ENCODE measurements at places on chromosomes 4 and X. TPM values are rescaled to one million over a fixed set of nuclear protein-coding genes. Genes with fewer than 3 reads are reported as not detected.

DNA sequence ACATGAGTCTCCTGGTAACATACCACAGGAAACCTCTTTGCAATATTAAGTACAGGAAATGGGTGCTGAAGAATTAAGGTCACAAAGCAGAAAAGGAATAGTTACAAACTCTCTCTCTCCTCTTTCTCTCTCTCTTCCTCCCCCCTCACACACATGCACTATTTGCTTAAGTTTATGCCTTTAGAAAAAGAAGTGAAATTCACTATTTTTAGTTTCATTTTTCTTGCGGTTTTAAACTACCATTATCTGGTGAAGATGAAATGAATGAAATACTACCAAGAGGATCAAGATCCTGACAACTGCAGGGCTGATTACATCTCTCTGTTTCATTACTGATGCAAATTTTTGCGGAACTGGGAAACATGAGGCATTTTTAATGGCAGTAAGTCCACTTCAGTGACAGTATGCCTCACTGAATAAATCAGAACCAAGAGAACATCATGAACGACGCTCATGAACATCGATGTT is 64.3 kb upstream of the FTHL17 start:
- no peak for DNase-seq

DNA sequence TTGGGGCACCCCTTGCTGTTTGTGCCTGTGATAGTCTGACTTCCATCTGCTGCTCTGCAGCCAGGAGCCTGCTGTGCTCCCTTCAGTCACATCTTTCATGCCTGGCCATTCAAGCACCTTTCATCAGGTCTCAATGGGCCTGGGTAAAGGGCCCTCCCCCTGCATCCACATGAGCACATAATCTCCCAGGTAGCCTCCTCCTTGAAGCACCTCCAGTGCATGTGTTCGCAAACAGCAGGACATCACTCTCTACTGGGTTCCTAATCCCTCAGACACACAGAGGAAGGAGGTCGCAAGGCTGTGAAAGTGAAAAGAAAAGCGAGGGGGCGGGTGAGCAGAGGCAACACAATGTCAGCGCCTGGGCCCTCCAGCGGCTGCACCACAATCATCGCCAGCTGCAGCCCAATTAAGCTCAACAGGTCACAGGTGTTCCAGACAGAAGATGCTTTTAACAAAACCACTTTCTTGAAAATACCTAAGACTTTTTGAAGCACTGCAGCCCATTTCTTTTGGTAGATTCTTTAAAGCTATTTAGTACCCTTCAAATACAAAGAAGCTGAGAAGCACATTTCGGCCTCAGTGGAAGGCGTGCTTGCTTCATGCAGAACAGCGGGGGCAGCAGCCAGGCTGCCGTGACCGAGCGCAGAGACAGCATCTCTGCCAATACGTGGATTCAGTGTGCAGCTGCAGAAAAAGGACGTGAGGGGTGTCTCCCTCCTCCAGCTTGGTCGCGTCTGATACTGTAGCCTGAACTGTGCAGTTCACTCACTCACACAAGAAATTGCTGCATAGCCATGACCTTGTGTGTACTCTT is 92.2 kb upstream of the SPRY1 start:
- no peak for DNase-seq

The PDGFC gene
- 59.7 TPM for total RNA-seq

DNA sequence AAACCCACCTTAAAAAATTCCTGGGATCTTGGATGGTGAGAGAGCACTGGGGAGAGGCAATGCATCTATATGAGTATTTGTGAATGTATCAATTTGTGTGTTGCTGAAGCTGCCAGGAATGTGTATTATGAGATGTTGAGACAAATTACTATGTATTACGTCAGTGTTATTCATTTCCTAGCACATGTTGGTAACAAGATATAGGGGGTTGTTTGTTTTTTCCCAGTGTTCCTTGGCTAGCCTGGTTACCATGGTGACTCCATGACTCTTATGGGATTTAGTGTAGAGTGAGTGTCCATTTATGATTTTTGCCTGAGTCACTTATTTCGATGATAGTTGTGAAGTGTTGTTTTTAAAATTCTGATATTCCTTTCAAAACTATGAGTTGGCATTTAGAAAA is 65.6 kb downstream of the RAB40A start:
- no peak for DNase-seq

- DNase-seq, result no peak
Observed at GRCh38 chr4:4321951-4322688, 32.1 kb downstream of the ZBTB49 start.

The ZNF732 gene
- total RNA-seq, result 0.66 TPM

GRCh38 chr4:182644683-182645050 is 272.5 kb downstream of the DCTD start:
- DNase-seq, result no peak

DNA sequence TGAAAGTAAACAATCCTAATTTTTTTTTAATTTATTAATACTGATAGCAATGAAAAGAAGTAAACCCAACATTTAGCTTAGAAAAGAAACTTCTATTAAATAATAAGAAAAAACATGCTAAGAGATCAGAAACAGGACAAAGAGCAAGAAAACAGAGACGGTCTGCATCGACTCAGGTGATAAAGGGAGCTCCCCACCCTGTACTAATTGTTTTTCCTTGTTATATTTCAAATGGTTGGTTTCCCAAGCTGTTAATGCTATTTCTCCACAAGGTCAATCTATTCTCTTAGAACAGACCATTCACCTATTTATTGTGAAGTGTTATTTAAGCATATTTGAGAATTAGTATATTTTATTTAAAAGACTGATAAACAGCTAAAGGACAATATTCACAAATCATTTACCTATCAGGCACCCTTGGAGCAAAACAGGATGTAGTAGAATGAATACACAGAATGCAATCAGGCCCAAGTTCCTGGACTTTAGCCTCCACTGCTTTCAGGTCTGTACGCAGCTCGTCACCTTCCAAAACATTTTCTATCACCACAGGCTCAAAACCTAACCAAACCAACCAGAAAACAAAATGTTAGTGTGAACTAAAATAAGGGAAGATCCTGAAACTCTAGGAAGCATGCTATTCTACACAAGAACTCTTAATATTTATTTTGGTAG is 5.5 kb downstream of the SEPSECS start:
- DNase-seq, result no peak

The HGFAC gene
- not detected for total RNA-seq

DNA sequence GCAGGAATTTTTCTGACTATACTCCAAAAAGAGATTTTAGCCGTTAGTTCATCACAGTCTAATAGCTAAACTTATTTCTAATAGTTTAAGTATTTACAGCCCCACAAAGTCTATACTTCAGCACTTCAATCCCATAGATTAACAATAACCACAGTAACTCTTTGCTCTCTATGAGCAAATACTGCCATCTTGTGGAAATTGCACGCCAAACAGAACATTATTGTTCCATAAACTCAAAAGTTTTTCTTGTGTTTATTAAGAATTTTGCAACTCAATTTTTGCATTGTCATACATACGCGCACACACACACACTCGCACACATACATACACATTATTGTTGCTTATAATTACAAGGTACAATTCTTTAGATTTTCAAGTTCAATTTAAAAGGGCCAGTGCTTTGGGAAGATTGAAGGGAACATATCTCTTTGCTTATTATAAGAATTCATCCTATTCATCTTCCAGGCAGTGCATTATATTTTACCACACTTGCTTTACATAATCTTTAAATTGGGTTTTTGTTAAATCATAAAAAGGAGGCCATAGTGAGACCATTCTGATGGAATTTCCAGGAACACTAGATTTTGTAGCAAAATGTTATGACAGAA is 63.8 kb upstream of the ATOH1 start:
- no peak for DNase-seq

GRCh38 chr4:75786938-75787337 is 62.6 kb downstream of the USO1 start:
- no peak for DNase-seq

The HSPA4L gene
- total RNA-seq, result 14.5 TPM

The ARX gene
- not detected for total RNA-seq

DNA sequence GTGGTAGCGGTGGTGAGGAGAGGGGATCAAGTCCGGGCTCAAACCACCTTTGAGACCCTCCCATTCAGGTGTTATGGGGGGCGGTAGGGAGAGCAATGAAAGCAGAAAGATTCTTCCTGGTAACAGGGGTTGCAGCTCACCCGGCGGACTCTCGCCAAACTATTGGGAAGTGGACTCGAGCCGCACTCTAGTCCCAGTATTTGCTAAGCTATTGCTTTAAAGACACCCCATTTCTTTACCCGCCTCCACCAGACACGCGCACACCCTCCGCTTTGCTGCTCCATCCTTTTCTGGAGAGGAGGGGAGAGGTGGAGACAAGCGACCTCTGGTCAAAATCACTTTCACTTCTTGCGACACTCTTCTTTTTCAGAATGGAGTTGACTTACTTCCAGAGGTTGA is 625 bp upstream of the GABRA4 start:
- DNase-seq, result no peak

DNA sequence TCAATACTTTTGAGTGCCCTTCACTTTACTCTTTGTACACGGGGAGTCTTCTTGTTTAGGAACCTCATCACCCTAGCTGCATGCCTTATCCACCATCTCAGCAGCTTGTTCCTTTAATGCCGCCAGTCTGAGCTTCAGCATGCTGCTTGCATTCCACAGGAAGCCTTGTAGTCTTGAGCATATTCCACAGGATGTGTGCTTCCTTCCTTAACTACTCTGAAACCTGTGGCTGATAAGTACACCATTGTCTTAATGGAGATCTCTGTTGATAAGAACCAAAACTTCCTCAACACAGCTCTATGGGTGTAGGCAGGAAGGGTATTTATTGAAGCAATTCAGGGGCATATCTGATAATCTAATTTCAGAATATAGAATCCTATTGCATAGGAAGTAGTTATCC is 24.4 kb upstream of the CCNI start:
- no peak for DNase-seq

- no peak for DNase-seq
Observed at GRCh38 chr4:52103319-52103718, 52.2 kb downstream of the SPATA18 start.

The CFAP47 gene
- under 0.01 TPM for total RNA-seq

The DCAF8L2 gene
- not detected for total RNA-seq

DNA sequence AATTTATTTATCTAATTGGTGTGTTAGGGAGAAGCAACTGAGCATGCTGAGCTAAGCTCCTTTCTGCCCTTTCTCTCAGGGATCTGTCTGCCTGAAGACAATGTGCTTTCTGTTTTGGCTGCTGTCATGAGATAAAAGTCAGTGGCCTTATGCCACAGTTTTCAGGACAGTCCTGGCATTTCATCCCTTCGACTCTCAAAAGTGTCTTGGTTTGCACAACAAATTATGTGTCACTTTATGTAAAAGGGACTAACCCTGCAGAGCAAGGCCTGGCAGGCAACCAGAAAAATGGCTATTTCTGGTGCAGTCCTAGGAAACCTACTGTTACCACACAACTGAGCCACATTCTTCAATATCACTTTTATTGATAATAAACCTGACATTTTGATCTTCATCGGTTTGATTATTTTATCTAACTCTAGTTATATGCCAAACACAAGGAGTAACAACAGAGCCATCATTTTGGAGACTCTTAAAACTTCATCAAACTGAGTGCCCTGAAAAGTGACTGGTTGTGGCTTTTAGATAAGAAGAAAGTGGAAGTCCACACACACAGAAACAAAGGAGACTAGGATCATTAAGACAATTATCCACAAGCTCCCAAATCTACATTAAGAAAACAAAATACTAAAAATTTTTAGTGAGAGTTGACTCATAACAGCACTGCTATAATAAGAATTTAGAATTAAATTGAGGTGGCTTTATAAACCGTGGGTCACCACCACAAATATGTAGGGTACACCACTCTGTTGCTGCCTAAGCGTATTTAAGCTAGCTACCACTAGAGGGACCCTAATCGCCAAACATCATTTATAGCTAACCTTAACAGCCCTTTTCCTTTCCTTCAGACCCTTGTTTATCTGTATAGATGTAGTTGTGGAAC is 95.9 kb upstream of the PTPN13 start:
- DNase-seq, result no peak

- no peak for DNase-seq
Observed at GRCh38 chrX:47311932-47312774, 58.2 kb upstream of the ZNF157 start.

The IQCM gene
- not detected for total RNA-seq

GRCh38 chr4:13641084-13641483 is 13.6 kb upstream of the BOD1L1 start:
- no peak for DNase-seq

DNA sequence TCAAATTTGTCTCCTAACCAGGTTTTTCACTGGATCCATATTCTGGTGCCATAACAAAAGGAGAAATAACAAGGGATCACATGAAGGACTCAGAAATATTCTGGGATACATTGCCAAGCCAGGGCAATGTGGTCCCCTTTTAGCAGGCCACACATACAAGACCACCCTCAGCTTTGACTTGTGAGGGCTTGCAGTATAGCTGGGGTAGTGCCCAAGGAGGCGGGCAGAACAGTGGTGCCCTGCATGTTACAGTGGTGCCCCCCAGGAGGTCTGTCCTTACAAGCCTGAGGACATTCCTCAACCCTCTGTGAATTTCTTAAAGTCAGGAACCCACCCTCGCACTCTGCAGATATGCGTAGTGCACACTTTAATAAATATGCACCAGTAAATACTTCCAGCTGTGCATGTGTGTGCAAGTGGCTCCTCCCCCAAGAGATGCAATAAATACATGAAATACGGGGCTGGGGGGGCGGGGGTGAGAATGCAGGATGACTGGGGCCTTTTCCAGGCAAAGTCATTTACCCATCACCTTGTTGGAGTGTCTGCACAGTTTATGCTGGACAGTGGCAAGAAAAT is 34.4 kb upstream of the TBL1X start:
- no peak for DNase-seq

DNA sequence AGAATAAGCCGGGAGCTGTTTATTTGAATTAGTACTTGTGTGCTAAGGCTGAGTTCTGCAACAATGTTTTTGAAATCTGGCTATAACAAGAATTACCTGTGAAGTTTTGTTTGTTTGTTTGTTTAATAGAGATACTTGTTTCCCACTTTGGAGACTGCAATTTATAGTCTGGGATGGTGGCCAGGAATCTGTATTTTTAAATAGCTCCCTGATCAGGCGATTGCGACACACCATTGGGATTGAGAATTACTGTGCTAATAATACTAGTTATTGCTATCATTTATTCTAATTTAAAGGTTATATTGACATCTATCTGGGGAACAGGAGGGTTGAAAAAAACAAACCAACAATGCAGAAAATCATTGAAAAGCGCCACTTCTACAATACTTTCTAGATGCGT is 951.6 kb upstream of the TENM3 start:
- no peak for DNase-seq

- DNase-seq, result no peak
Observed at GRCh38 chr4:24476282-24476681, 108.1 kb downstream of the DHX15 start.

The MTCP1 gene
- total RNA-seq, result 1.8 TPM

GRCh38 chr4:184293552-184293951 is 75.9 kb upstream of the ENPP6 start:
- DNase-seq, result peak; percentile 54

The PITX2 gene
- 0.33 TPM for total RNA-seq

DNA sequence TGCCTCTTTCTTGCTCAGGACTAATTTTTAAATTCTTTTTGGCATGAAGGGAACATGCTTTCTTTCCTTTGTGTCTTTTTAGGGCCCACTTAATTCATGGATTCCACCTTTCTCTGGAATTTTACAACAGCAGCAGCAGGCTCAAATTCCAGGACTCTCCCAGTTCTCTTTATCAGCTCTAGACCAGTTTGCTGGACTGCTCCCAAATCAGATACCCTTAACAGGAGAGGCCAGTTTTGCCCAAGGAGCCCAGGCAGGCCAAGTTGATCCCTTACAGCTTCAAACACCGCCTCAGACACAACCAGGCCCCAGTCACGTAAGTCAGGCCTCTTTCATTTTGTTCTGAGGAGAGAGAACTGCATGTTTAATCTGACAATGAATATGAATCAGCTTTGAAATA is 2.3 kb downstream of the ODAM start:
- no peak for DNase-seq

The CLGN gene
- total RNA-seq, result 0.32 TPM

The NHS gene
- 8.8 TPM for total RNA-seq

All from breast epithelium (tissue), 4 donors.